Epithelial cell of proximal tubule (primary cell): ENCODE measurements at places on chromosomes 1 and 21. TPM values are rescaled to one million over a fixed set of nuclear protein-coding genes. Genes with fewer than 3 reads are reported as not detected.

DNA sequence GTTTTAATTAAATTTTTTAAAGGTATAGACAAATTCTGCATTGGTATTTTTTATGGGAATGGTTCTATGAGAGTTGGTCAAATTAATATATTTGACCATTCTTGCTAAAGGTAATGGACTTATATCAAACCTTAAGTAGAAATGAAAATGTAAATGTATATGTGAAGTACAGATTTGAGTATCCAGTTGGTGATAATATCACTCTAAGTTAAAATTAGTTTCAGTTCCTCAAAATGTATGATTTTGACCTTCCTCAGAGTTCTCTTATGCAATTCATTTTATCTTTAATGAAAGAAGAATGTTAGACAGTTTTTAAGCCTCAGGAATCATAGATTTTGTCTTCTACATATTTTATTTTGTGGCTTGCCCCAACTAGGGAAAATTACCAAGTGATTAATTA is 1291.5 kb upstream of the B3GALT2 start:
- DNase-seq = no peak

DNA sequence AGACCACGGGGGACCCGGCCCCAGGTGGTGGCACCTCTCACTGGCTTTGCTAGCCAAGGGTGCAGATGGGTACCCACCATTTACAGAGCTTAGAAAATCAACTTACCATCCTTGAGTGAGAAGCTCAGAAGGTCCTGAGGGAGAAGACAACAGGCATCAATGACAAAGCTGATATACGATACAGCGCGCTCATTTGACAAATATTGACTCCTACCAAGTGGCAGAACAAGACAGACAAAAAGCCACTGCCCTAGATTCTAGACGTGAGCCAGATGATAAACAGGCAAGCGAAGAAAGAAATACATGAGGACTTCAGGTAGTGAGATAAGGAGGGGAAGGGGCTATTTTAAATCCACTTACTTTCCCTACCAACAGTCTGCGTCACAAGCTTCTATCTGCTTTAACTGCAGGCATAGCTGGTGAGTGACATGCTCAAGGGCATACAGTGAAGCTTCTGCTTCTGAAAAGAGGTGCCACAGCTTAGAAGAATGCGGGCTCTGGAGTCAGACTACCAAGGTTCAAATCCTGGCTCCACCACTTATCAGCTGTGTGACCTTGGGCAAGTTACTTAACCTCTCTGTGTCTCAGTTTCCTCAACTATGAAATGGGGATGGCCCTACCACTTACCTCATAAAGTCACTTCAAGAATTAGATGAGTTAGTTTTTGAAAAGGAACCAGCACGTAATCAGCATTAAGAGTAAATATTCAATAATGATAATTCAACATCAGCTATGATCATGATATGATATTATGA is 29.1 kb downstream of the TMCO4 start:
- DNase-seq = no peak

- DNase-seq = no peak
Measured at GRCh38 chr1:119595606-119596005, 52.5 kb downstream of the ZNF697 start.

GRCh38 chr1:25472471-25472870 is 41.8 kb downstream of the MACO1 start:
- DNase-seq = no peak

- DNase-seq = peak; percentile 53
Measured at GRCh38 chr1:31182352-31182751, 57.3 kb downstream of the NKAIN1 start.

- no peak for DNase-seq
Measured at GRCh38 chr21:35682904-35683549, 377.3 kb downstream of the SETD4 start.

- peak; percentile 22 for DNase-seq
Measured at GRCh38 chr1:7471836-7472235, 299.3 kb upstream of the VAMP3 start.

DNA sequence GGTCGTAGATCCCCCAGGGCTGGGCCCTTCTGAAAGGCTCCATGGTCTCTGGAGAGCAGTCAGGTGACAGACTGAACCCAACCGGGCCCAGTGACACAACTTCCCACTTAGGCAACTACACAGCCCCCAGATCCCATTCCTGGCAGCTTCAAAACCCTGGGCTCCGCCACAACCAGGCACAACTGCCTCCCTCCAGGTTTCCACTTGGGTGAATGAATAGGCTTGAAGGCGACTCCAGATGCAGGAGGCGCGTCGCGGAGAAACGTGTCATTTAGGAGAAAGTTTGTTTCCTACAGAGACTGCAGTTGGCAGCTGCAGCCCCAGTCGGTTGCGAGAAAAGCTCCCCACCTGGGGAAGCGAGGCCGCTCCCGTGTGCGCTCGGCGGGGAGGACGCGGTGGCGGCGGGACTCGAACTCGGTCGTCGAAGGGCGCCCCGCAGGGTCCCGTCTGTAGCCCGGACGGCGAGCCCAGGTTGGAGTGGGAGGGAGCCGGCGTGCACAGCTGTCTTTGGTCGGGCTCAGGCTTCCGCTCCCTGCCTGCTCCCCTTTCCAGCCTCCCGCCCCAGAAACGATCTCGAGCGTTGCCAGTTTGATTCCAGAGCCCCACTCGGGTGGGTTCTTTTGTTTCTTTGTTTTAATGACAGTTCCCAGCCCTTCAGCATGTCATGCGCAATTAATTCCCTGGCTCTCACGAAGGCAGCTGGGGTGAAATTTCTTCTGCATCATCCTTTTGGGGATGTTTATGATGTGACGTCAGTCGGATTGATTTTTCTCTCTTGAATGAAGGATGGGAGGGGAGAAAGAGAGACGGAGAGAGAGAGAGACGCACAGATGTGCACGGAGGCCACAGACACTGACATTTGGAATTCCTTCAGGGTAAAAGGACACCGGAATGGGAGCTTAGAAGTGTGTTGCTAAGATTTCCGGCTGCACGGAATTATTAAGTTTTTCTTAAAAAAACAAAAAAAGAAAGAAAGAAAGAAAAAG is 862 bp upstream of the SGIP1 start:
- DNase-seq = peak; percentile 44

GRCh38 chr1:44485229-44485933 is 80.3 kb downstream of the RNF220 start:
- no peak for DNase-seq

- no peak for DNase-seq
Measured at GRCh38 chr1:217004776-217005436, 281.7 kb upstream of the ESRRG start.

GRCh38 chr1:53144201-53144600 is 1.8 kb upstream of the SLC1A7 start:
- no peak for DNase-seq

GRCh38 chr1:177487481-177487880 is 316.7 kb downstream of the BRINP2 start:
- DNase-seq = no peak

GRCh38 chr1:38724160-38725131 is 135.1 kb downstream of the RRAGC start:
- DNase-seq = no peak

DNA sequence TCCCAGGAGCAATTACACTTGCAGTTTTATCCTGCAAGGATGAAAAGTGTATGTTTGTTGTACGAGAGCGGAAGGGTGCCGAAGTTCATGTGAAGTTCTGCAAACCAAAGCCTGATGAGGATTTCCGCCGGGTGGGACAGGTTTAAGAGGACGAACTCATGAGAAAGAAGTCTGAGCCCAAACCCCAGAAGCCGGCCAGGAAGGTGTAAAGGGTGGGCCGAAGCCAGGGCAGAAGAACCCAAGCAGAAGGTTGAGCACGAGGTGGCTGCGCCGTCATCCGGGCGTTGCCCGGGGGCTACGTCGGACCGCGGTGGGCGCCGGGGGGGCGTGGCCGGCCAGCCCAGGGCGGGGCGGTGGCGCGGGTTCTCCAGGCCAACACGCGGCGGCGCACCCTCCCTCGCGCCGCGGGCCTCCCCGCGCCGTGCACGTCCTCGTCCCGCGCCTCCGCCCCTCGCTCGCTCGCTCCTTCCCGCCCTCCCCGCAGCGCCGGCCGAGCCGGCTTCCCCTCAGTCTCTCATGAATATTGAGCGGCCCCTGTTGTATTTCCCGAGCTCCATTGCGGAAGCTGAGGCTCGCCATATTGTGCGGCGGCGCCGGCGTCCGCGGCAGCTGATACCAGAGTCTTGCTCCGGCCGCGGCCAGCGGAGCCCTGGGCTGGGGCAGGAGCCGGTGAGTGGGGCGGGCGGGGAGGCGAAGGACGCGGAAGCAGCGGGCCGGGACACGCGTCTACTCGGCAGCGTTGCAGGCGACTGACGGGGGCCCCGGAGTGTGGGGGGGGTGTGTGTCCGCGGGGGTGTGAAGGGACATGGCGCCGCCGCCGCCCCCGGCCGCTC is at the start of gene RNF2:
TSS of gene RNF2 (plus strand) at position 578 of the 833 bp plus-strand sequence. CDS start 41,996 bp downstream, outside the sequence.
- DNase-seq = no peak

The DFFA gene
- 49.5 and 55.4 TPM in 2 replicates for total RNA-seq

The ALPL gene
- 0.43 TPM in 1 of 2 replicates, not detected in the other for total RNA-seq

The NHLH1 gene
- not detected in 2 replicates for total RNA-seq
